Hematopoietic multipotent progenitor cell treated with erythropoietin and hydrocortisone succinate and interleukin-3 and kit ligand, for 4 days (in vitro differentiated cells): ENCODE measurements at places on chromosomes 2 and 18.
A peak's percentile ranks its signal among the peaks of the same experiment; 100 is the strongest.

GRCh38 chr2:240560084-240560479 is at the start of gene DUSP28:
Gene DUSP28 (plus strand): TSS chr2:240560357. CDS start chr2:240560685, 328 bp downstream.
- DNase-seq: peak; percentile 96

- DNase-seq: no peak
These were observed 396.3 kb downstream of the RIT2 start for GRCh38 chr18:42719221-42719620.

- no peak for DNase-seq
These were observed 35.7 kb downstream of the NOL10 start for GRCh38 chr2:10654069-10654468.

DNA sequence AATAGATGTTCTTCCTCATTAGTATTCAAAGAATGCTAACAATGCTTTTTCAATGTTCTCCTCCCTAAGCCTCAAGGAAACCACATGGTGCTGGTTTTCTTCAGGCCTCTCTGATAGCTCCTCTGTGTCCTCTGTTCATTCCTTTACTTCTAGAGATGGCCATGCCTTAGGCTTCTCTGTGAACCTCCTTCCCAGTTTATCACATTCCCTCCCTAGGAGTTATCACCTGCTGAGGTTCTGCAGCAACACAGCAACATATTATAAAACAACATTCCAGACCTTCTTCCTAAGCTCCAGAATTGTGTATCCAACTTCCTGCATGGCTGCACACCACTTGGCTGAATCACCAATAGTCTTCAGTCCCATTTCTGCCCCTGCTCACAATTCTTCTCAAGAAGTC is 325.5 kb downstream of the IRS1 start:
- no peak for DNase-seq

- no peak for DNase-seq
These were observed 8.4 kb downstream of the HOXD8 start for GRCh38 chr2:176137906-176138305.
